ENCODE measurements at places on chromosomes 13 and 19.

DNA sequence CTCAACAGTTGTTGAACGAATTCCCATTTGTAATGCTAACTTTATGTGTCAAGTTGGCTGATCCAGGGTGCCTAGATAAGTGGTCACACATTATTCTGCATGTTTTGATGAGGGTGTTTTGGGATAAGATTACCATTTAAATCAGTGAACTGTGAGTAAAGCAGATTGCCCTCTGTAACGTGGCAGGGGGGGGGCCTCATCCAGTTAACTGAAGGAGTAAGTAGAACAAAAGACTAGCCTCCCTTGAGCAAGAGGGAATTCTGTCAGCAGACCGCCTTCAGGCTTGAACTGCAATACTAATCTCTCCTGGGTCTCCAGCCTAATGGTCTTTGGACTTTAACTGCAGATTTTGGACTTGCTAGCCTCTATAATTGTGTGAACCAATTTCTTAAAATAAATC is 4.2 kb upstream of the TEX30 start:
- no peak for DNase-seq

- DNase-seq: peak; percentile 53
These were observed 13.3 kb upstream of the ISYNA1 start for GRCh38 chr19:18450931-18451836.

GRCh38 chr13:69657676-69658075 is 449.9 kb upstream of the ATXN8OS start:
- no peak for DNase-seq

DNA sequence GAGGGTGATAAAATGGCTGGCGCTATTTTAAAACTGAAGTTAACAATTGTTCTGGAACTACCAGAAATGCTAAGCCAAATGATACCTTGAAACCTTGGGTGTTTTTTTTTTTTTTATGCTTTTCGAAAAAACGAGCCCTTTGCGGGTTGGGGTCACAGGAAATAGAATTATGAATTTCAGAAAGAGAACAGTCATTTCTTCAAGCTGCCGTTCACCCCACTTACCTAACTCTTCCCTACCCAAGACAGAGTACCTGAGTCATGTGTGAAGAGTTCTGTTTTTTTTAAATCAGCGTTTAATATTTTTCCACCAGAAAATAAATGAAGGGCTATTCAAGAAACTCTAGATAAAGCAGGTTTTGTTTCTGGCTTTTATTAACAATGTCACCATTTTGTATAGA is 35.3 kb downstream of the KLF2 start:
- no peak for DNase-seq

- no peak for DNase-seq
These were observed 92.8 kb upstream of the RAP2A start for GRCh38 chr13:97341135-97341534.

GRCh38 chr19:1849132-1849474 is 820 bp upstream of the REXO1 start:
- DNase-seq: no peak

DNA sequence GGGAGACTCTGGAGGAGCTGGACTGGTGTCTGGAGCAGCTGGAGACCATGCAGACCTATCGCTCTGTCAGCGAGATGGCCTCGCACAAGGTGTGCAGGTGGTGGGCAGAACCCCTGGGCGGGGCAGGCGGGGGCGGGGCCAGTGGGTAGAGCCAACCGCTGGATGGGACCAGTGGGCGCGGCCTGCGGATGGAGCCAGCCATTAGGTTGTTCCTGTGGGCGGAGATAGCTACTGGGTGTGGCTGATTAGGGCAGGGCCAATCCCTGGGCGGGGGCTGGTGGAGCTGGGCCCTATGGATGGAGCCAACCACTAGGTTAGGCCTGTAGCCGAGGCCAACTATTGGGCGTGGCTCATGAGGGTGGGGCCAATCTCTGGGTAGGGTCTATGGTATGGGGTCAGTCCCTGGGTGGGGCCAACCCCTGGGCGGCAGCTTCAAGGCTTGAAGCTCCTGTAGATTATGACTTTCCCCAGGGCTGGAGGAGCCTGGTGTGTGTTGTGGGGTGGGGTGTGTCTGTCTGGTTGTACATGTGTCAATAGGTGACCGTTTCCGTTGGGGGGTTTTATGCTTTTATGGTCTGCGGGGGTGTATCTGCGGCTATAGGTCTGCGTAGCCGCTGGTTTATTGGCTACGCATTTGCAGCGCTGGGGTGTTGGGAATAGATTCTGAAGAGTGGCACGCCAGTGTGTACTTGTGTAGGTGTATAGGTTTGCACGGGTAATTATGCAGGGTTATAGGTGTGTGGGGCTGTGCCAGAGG is 30.7 kb downstream of the PDE4A start:
- no peak for DNase-seq

GRCh38 chr13:50587115-50587514 is 256.4 kb downstream of the DLEU7 start:
- DNase-seq: no peak

GRCh38 chr13:44715287-44716230 is 139.4 kb upstream of the TSC22D1 start:
- no peak for DNase-seq

DNA sequence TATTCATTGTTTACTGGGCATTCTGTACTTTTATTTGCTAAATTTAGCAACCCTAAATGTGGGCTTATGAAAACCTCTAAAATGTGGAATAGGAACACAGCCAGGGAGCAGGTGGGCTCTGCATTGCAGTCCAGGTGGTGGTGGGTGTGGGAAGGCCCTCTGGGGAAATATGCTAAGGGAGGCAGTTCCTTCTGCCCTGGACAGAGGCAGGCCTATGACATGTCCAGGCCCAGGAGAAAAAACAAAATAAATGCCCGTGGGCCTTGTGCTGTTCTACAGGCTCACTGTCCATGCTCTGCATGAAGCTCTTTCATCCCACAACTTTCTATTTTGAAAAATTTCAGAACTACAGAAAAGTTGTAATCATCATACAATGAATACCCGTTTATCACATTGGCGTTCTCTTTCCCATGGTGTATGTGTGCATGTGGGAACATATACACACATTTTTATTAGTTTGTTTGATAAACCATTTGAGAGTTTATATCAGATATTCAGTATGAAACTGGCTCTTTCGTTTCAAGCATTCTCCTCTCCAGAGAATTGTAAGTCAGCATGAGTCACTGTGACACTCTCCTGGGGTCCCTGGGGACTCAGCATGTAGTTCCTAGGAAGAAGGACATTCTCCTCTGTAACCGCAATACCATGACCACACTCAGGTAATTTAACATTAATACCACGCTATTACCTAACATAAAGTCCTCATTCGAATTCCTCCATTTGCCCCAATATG is 505.3 kb downstream of the COG6 start:
- no peak for DNase-seq

GRCh38 chr13:42894765-42895243 is 97.2 kb downstream of the EPSTI1 start:
- DNase-seq: no peak

DNA sequence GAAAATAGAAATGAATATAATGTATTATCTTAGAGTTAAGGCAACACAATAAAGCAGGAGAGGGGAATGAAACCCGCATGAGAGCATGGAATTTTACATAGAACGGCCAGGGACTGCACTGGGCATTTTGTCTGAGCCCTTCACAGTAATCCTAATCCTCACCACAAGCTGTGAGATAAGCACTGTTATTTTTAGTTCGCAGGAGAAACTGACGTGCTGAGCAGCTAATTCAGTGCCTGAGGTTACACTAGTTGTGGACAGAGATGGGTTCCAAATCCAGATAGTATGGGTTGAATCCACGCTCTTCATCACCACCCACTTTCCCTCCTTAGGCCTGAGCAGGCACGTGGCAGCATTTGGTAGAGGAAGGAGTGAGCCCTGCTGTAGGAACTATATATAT is 24.8 kb upstream of the ZNF527 start:
- DNase-seq: no peak

DNA sequence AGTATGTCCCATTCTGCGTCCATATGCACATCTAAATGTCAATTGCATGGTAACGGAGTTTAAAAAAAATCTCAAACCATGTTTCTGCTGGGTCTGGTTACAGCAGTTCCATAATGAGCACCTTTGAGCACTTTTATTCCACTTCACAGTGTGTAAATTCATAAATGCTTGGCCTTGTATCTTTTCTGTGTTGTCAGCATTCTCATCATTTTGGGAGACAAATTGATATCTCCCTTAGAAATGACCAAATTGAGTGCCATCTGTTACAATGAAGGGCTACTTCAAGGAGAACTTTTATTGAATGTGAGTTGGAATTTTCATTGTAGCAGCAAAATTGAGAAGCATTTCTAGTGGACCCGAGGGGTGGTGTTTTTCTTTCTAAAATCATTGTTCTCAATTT is 432.9 kb upstream of the PCDH9 start:
- DNase-seq: no peak

GRCh38 chr19:5832061-5832460 is 7.4 kb downstream of the FUT6 start:
- DNase-seq: no peak

- DNase-seq: no peak
These were observed 92.3 kb downstream of the TUBA3C start for GRCh38 chr13:19089315-19089714.

DNA sequence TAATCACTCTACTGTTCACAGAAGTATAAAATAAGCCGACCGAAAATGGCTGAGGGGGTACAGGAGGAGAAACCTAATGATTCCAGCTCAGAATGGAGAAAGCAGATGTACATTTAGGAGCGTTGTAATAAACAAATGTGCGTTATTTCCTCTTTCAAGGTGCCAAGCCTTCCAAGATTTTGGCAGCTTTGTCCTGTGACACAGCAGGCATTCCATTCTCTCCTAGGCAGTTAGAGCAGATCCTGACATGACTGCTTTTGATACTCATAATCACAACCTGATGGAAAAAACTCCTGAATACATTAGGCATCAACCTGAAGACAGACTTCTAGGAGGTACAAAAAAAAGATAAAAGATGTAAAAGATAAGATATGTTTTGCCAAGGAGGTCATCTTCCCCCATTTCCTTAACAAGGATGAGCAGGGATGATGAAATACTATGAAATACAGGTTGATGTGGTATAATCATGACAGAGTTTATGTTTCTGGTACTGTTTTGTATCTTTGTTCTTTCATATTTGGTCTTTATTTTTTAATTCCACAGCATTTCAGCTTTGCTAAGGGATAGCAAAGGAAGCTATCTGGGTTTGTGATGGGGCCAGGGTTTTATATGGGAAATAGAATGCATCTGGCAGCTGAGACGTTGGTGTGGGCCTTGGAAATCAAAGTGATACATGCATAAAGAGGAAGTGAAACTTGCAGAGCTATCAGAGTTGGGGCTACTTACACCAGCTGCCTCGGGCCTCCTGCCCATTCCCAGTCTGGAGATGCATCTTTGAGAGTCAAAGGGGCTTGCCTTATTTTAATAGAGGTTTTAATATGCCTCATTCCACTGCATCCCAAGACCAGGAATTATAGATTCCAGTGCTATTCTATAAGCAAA is 222.5 kb downstream of the OXGR1 start:
- DNase-seq: no peak

Data from NCI-H510A treated with DMSO at 0.1 percent for 48 hours (cell line).